ENCODE measurements at places on chromosomes 6 and 20.

DNA sequence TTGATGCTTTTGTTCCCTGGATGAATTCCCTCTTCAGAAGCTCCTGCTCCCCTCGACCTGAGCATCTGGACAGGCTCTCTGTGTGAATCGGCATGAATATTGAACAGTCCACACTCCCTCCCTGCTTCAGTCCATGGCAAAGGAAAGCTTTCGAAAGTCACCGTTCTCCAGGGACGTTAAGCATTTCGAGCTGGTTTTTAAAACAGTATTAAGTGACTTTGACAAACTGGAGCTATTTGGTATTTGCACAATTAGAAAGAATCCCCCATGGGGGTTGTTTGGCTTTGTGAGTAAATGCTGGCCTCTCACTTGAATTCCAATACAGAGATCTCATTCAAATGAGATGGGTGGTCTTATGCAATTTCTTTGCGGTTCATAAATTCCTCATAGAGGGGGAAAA is 85.3 kb upstream of the TIAM2 start:
- no peak for DNase-seq

DNA sequence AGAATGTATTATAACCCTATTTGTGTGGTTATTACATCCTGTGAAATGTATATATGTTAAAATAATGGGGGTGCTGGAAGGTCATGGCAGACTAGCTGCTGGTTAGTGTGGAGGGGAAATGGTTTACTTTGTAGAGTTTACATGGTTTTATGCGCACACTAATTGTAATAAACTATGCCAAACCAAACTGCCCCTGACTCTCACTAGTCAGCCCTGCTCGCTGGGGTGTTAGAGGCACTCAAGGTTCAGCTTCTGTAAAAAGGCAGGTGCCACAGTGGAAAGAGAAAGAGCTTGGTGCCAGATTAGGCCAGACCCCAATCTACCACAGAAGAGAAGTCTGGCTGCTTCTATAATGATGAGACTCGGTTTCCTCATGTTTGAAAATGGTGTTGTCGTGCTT is 52.7 kb downstream of the GOPC start:
- no peak for DNase-seq

DNA sequence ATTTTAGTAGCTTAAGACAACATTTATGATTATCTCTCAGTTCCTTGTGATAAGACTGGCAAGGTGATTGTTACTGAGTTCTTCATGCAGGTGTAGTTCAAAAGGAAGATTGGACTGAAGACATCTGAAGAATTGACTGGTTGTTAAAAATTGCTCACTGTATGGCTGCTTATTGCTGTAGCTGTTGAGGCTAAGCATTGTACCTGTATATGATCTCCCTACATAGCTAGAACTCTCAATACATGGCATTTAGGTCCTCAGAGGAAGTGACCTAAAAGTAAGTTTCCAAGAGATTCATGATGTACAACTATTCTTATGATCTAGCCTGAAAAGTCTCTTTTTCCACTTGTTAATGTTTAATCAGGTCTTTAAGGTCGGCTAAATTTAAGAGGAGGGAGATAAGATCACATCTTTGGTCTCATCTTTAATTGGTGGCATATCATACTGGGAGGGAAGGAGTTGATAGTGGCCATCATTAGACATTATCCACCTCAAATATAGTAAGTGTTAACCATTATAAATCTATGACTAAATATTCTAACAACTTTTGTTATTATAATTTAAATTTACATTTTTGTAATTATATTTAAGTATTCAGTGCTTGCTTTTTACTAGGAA is 401.2 kb upstream of the EPHA7 start:
- no peak for DNase-seq

DNA sequence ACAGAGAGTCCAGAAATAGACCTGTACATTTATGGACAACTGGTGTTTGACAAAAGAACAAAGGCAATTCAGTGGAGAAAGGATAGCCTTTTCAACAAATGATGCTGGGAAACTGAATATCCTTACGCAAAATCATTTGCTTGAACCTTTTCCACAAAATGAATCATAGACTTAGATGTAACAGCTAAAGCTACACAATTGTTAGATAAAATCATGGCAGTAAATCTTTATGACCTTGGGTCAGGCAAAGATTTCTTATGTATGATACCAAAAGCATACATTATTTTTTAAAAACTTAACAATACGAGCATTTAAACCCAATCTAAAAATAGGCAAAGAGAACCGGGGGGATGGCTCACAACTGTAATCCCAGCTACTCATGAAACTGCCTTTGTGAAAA is 73.5 kb upstream of the DST start:
- DNase-seq, result no peak

- DNase-seq, result no peak
These were observed 118.9 kb downstream of the DACT2 start for GRCh38 chr6:168200571-168201134.

- DNase-seq, result no peak
These were observed 78.8 kb downstream of the COL21A1 start for GRCh38 chr6:56168596-56168995.

GRCh38 chr6:77466055-77466450 is 2.8 kb upstream of the HTR1B start:
- no peak for DNase-seq

DNA sequence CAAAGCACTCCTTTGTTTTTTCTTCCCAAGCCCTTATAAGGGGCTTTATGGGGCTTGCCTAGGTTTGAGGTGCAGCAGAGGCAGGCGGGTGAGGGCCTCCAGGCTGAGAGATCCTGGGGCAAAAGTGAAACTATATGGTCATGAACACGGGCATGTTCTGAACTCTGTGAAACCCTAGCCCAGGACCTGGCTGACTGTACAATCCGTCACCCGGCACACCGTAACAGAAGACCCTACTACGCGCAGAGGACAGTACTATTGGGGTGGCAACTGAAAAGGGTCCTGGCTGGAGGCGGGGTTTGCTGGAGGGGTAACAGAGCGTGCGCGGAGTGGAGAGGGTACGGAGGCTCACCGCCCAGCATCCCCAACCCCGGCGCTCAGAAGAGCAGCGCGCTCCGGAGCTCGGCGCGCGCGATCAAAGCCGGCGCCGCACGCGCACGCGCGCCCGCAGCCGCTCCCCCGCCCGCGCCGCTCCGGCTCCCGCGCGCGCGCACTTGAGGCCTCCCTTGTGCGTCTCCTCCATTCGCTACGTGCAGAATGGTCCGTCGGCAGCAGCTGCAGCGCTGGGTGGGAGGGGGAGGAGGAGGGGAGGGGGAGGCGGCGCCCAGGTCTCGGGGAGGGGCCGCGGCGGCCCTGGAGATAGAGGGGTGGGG is 54.2 kb downstream of the MRPL14 start:
- DNase-seq, result peak; percentile 54
